ENCODE measurements at places on chromosomes 4 and X. TPM values are rescaled to one million over a fixed set of nuclear protein-coding genes. Genes with fewer than 3 reads are reported as not detected.

The WAS gene
- 1.0 TPM for total RNA-seq

The RASGEF1B gene
- 15.2 TPM for total RNA-seq

The TMEM154 gene
- total RNA-seq: 17.2 TPM

The P2RY4 gene
- total RNA-seq: 0.74 TPM

The MEPE gene
- total RNA-seq: not detected

The PPP1R2C gene
- total RNA-seq: not detected

The EPHA5 gene
- 4.1 TPM for total RNA-seq

The ART3 gene
- 1.1 TPM for total RNA-seq

The FGFBP1 gene
- not detected for total RNA-seq

The REELD1 gene
- not detected for total RNA-seq

The TRIML2 gene
- not detected for total RNA-seq

The TEX13D gene
- total RNA-seq: not detected

The PROM1 gene
- total RNA-seq: 30.5 TPM

The P2RY8 gene
- 0.26 TPM for total RNA-seq

The FMR1 gene
- total RNA-seq: 87.0 TPM

The SEC24B gene
- 37.8 TPM for total RNA-seq

The KLHL34 gene
- total RNA-seq: not detected

The EPGN gene
- total RNA-seq: not detected

The WDR17 gene
- total RNA-seq: 7.1 TPM

The ADH1A gene
- not detected for total RNA-seq

The BEND4 gene
- total RNA-seq: 2.1 TPM

The GRIA2 gene
- total RNA-seq: 16.4 TPM

The PRKG2 gene
- 2.1 TPM for total RNA-seq

The QDPR gene
- 9.8 TPM for total RNA-seq

The GK gene
- 10.8 TPM for total RNA-seq

The CRMP1 gene
- total RNA-seq: 15.8 TPM

The CPLX1 gene
- 0.48 TPM for total RNA-seq

The IL1RAPL1 gene
- 21.3 TPM for total RNA-seq

The C4orf36 gene
- 0.63 TPM for total RNA-seq

The ODAPH gene
- total RNA-seq: not detected

The NIPAL1 gene
- total RNA-seq: 13.7 TPM

The GAB3 gene
- total RNA-seq: 8.0 TPM

The ZNF732 gene
- 6.8 TPM for total RNA-seq
